Activated T-cell treated with anti-CD3 and anti-CD28 coated beads for 1 hour (primary cell): ENCODE measurements at places on chromosomes 2 and 18.

GRCh38 chr2:205199165-205199850 is 483.0 kb upstream of the NRP2 start:
- no peak for DNase-seq

DNA sequence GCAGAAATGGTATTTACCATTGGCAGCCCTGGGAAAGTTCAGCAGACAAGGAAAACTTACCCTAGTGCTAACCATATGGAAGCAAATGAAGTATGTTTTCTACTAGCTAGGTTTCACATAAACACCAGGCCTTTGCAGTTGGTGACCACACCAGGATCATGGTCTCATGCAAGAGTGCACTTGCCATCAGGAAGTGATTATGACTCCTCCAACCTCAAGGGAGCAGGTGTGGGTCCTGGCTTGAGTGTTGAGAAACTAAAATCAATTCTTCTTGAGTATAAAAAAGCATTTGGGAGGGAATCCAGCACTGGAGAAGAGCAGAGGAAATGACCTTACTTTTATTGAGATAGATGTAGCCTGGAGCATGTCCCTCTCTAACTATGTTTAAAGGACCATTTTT is 56.8 kb upstream of the SPAG16 start:
- DNase-seq, result no peak

- no peak for DNase-seq
Observed at GRCh38 chr2:162261032-162261945, 18.0 kb upstream of the FAP start.

DNA sequence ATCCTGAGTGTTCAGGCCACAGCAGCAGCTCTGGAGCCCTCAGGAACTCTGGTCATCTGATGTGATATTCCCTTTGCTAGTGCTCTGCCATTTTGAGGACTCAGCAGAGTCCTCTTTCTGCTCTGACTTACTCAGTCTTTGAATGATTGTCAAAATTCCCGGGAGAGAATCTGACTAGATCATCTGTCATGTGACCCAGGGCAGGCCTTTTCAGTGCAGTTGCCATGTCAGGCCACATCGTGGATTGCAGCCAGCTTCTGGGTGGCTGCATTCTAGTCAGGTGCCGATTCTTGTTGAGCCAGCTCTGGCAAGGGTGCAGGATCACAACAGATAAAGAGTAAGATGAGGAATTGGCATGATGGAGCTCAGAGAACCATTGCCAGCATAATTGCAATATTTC is 795.6 kb downstream of the CPS1 start:
- no peak for DNase-seq

GRCh38 chr18:42033137-42033810 is 78.2 kb downstream of the PIK3C3 start:
- no peak for DNase-seq

- DNase-seq, result no peak
Observed at GRCh38 chr2:95312543-95313201, 15.5 kb downstream of the KCNIP3 start.

DNA sequence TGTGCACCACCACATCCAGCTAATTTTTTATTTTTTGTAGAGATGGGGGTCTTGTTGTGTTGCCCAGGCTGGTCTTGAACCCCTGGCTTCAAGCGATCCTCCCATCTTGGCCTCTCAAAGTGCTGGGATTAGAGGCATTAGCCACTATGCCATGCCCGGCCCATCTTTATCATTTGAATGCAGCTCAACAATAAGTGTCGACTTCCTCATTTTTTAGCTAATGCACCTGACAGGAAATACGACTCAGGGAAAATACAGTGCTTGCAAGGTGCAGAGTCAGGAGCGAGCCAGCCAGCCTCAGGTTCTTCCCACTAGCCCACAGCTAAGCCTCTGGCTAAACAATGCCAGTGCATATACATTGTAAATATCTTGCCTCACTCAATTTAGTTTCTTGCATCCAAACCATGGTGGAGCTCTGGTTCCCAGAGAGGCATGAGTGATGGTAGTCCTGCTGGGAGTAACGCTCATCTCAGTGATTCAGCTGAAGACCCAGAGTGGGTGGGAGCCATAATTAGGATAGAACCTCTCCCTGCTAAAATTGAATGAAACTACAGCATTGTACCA is 135.0 kb downstream of the TGIF1 start:
- DNase-seq, result no peak

GRCh38 chr2:74009577-74009976 is 24.9 kb downstream of the TET3 start:
- DNase-seq, result no peak

- no peak for DNase-seq
Observed at GRCh38 chr2:85704800-85705679, 10.9 kb downstream of the GNLY start.

- no peak for DNase-seq
Observed at GRCh38 chr2:42756966-42757513, 6.9 kb downstream of the OXER1 start.

- DNase-seq, result no peak
Observed at GRCh38 chr2:232794981-232795380, 18.6 kb upstream of the KCNJ13 start.

GRCh38 chr2:34570266-34570872 is 971.3 kb upstream of the FAM98A start:
- no peak for DNase-seq

- DNase-seq, result no peak
Observed at GRCh38 chr2:46241344-46241743, 55.9 kb upstream of the EPAS1 start.

- DNase-seq, result no peak
Observed at GRCh38 chr2:238854699-238855229, 6.9 kb downstream of the TWIST2 start.

DNA sequence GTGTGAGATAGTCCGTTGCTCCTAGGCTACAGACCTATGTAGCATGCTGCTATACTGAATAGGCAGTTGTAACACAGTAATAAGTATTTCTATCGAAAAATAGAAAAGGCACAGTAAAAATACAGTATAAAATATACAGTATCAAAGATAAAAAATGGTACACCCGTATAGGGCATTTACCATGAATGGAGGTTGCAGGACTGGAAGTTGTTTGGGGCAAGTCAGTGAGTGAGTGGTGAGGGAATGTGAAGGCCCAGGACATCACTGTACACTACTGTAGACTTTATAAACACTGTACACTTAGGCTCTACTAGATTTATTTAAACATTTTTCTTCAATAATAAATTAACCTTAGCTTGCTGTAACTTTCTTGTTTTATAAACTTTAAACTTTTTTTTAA is 3.5 kb downstream of the MAP3K20 start:
- no peak for DNase-seq

GRCh38 chr2:112020561-112020960 is 34.5 kb upstream of the TMEM87B start:
- DNase-seq, result no peak

DNA sequence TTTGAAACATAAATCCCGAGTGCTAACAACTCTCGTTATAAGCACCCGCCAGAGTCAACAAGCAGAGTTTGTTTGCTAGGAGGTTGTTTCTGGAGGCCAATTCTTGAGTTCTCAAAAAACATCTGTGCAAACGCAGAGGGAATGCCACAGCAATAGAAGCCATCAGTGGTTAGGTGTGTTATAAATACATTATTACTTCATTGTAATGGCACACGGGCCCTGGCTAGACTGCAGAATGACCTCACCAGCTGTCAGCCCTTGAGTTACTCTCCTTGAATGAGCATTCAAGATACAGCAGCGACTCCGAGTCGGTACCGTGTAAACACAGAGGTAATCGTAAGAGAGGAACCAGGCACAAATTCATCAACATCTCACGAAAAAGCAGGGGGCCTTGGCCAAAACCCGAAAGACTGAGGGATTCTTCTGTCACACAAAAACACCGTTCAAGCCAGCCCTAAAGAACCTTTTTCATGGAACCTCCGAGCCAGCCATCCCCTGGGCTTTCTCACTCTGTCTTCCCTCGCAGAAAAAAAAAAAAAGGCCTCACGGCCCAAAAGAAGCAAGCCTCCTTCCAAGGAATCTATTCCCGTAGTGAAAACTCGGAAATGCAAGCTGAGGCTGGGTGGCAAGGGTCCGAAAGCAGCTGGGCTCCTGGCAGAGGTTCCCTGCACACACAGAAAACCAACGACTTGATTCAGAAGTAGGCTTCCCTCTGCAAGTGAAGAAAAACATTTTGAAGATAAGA is 133.7 kb upstream of the MEIS1 start:
- DNase-seq, result no peak

GRCh38 chr2:50781646-50782045 is 250.3 kb downstream of the NRXN1 start:
- DNase-seq, result no peak

GRCh38 chr2:134739879-134740301 is 21.1 kb upstream of the TMEM163 start:
- DNase-seq, result no peak

GRCh38 chr2:135052997-135053474 is 944 bp downstream of the RAB3GAP1 start:
- no peak for DNase-seq

DNA sequence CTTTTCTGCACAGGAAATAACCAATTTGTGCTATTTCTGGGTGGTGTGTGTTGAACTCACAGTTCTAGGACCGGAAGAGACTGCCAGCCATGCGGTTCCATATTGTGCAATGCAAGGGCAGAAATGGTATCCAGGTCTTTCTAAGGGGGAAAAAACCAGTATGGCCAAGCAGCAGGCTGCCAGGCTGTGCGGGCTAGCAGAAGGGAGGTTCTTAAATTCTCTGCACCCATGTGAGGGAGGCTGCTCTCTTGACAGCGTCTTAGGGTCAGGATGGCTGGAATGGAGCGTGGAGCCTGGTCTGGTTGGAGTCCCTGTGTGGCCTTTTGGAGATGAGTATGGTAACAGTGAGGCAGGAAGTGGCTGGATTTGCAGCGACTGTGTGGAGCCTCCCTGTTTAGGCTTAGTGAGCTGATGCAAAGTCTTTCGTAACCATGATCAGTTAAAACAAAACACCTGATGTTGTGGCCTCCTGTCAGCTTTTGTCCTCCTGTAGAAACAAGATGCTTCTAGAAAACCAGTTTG is 52.6 kb downstream of the NCK2 start:
- DNase-seq, result no peak

GRCh38 chr18:48186861-48187260 is 222.3 kb downstream of the ZBTB7C start:
- no peak for DNase-seq

- no peak for DNase-seq
Observed at GRCh38 chr2:144645083-144645778, 125.3 kb upstream of the ZEB2 start.

- no peak for DNase-seq
Observed at GRCh38 chr2:100887713-100888495, 68.0 kb downstream of the NPAS2 start.

DNA sequence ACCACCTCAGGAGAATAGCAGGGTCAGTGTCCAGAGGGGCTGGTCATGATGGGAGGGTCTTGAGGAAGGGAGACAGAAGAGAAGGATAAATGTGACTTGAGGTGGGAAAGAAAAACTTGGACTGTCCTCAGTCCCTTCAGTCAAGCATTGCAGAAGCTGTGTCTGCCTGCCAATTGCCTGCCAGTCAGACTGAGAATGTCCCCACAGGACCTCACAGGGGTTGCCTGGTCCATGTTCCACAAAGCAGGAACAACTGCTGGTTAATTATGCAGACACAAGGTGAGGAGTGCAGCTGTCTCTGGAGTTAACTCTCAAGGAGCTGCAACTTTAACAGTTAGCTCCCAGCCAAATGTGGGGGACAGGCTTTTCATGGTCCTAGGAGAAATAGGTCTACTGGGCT is 75.7 kb downstream of the TRIM43 start:
- no peak for DNase-seq

DNA sequence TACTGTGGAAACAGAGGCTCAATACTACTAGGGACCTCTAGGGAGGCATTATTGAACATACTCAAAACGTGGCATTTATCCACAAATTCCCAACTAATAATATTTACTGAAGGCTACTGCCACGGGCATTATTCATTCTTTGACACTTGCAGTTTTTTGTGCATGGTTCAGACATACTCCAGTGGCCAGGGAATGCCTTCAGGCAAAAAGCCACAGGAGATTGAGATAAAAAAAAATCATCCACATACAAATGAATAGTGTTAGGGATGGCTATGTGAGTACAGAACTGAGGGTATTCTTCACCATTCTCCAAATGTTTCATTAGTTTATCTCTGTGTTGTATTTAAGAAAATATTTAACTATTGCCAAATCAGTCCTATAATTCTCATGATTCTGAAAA is 974.9 kb upstream of the PIK3C3 start:
- no peak for DNase-seq

DNA sequence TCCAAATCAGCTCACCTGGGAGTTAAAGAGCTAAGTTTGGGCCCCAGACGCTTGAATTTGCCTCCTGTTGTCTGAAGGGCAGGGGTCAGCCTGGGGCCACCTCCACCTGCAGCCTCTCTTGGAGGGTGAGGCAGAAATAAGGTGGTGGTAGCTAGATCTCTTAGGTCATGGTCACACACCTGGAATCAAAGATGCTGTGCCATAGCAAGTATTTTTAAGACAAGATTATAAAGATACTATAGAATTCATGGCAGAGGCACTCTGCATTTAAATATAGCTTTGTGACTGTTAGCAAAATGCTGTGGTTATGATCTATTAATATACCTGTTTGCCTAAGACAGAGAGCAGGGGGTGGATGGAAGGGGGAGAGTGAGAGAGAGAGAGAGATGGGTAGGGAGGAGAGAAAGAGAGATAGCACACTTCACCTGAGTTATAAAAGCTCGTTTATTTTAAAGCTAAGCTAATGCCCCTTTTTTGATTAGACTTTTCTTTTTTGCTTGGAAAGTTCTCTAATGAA is 242.7 kb downstream of the TMEM182 start:
- DNase-seq, result no peak

DNA sequence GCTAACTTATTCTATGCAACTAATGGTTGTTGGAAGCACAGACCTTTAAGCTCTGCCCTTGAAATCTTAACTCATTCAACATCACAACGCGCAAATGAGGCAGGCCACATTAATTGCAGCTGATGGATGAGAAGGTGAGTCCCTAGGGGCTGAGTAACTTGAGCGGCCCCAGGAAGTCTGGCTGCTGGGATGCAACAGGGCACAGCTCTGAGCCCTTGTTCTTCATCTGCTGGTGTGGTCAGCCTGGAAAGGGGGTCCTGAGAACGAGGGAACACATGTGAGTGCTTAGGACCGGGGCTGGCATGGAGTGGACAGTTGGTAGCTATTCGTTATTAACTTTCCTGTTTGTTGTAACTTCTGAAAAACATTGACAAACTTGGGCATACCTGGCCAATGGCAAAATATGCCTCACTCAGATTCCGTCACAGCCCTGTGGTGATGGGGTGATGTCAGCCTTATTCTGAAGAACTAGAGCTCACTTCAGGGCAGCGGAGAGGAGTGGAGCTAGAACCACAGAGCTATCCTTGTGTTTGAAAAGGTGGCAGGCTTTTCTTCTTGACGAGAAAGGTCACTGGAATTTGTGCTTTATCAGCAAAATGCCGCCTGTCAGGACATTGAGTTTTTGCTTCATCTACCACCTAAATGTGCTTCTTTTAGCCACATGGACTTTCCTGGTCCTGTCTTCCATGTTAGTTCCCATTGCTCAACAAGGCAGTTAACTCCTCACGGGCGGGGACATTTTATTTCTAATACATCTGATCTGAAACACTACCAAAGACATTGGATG is 145.9 kb upstream of the FHL2 start:
- no peak for DNase-seq

- DNase-seq, result no peak
Observed at GRCh38 chr2:7427293-7428060, 510.3 kb downstream of the RNF144A start.
